HTR-8/SVneo (cell line): ENCODE measurements at places on chromosomes 7 and 10.

DNA sequence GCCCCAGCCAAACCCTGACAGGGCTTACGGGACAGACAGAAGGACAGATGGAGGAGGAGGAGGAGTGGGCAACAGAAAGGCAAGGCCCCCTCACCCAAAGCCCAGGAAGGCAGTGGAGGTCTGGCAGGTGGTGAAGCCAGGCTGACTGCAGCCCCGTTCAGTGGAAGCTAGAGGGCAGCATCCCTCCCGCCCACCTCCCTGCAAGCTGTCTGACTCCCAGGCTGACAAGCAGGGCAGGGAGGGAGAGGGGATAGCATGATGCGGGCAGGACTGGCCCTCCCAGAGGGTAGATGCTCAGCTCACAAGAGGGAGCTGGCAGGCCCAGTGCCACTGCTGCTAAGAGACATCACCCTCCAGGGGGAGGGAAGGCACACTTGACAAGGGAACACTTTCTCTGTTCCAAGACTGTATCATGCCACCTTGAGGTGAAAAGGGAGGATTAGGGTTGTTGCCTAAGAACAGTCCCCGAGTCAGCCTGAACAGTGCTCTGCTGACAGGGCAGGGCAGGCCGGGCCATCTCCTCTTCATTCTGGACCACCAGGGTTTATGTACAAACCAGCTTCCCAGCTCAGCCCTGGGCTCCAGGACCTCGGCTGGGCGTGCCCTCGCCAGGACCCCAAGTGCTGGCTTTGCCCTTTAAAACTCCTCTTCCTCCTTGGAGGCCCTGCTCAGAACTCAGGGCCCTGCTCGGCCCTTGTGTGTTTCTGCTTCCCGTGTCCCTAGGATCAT, 61.8 kb downstream of the RASGEF1A start:
- peak; percentile 73 for DNase-seq

GRCh38 chr10:48589266-48589665, 15.6 kb downstream of the ARHGAP22 start:
- DNase-seq: no peak

- no peak for DNase-seq
These were observed 25.2 kb downstream of the DNAJC1 start for GRCh38 chr10:21978191-21978862.

DNA sequence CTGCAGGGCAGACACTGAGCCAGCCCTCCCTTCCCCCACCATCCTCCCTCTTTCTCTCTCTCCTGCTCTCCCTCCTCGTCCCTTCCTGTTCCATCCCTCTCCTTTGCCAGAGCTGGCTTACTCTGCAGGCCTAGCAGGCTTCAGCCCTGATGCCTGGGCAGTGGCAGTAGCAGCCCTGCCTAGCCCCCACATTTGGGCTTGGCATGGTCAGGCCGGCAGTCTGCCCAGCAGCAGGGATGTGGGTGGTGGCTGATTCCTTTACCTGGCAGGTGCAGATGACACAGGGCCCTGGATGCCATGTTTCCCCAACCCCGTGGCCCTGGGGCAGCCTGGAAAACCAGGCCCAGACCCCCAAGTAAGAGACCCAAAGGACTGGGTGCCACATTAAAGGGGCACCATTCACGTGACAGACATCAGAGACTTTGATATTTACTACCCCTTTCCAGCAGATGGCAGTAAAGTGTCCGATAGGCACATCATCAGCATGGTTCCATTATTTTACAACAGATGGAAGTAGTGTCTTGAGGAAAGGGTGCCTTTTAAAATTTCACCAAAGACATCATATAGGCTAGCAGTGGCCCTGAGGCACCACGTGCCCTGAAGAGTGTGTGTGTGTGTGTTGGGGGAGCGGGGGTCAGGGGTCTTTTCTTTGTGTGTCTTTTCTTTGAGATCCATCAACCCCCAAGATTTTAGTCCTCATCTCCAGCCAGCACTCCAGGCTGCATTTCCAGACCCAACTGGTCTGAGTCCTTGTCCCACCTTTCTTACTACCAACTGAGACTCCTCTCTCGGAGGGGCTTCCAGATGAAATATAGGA, 5.9 kb downstream of the KCP start:
- DNase-seq: peak; percentile 71

DNA sequence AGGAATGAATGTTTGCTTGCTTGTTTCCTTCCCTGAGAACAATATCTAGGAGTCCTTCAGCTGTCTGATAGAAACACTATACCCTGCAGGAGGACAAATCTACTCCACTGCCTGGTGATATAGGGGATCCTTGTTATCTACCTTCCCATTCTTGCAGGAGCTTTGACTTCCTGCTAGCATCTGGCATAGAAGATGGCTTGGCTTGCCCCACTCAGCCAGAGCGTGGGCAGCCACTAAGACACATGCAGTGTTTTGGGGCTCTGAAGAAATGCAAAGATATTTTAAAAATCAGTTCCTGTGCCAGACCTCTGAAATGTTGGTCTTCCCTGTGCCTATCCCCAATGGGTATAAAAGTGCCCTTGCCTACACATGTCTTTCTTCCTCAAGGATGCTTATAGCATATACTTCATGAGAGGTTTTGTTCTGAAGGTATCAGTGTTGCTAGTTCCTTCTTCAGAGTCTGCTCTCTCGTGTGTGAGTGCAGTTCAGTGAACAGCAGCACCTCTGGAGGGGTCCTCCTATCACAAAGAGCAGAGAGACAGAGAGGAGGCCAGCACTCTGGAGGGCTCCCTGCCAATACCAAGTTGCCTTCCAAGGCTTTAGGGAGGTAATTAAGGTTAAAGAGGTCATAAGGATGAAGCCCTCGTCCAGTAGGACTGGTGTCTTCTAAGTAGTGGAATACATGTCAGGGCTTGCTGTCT, 149.1 kb upstream of the CALCR start:
- no peak for DNase-seq

GRCh38 chr7:149615690-149616270, 118.2 kb upstream of the ZNF746 start:
- no peak for DNase-seq

- no peak for DNase-seq
These were observed 31.3 kb downstream of the PIP4K2A start for GRCh38 chr10:22683140-22683389.

DNA sequence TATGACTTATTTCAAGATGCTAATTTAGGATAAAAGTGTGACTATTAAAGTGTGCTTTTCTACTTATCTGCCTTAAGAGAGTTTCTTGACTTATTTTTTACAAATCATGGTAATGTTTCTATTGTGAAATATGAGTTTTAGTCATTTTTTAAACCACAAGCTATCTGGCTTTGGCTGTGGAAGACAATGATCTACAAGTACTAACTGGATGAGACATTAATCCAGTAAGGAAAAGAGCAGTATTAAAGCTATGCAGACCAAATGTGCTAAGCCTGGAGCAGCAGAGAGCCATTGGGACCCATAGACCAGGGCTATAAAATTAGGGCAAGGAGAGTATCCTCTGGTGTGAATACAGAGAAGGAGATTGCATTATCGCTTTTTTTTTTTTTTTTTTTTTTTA, 92.4 kb downstream of the SEMA3A start:
- no peak for DNase-seq

DNA sequence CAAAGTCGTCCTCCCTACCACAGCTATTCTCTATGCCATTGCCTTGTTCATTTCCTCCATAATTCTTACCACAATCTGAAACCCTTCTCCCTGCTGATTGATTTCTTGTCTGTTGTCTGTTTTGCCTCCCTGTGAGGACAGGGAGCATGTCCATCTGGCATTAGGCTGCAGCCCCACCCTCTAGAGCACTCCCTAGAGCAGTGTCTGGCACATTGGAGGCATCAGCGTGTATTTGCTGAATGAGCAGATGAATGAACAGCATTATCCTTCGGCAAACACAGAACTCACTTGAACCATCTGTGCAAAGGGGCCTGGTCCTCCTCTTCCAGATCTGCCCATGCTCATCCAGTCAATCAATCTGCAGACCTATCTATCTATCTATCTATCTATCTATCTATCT, 5.1 kb upstream of the DMBT1 start:
- DNase-seq: no peak

DNA sequence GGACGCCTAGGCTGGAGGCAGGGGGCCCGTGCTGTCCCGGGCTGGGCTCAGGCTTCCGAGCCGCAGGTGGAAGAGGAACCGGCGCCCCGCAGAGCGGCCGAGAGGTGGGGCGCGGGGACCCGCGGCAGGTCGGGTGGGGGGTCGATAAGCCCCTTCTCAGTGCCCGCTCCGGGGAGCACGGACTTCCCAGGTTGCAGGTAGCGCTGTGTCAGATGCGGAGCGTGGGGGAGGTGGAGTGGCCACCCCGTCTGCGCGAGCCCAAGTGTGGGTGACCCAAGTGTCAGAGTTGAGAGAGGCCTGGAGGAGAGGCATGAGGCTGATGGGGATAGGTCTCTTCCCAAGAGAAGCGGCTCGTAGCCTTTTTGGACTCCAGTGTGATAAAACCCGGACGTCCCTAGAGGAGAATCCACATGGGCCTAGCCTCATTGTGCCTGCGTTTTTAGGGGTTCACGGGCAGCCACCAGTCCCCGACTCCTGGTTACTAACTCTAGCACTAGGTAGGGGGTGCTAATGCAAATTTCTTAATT, 580 bp downstream of the EEPD1 start:
- DNase-seq: no peak

- no peak for DNase-seq
These were observed 34.4 kb downstream of the COL13A1 start for GRCh38 chr10:69835875-69836730.

GRCh38 chr10:91162050-91162494, 58.4 kb upstream of the PCGF5 start:
- peak; percentile 42 for DNase-seq

DNA sequence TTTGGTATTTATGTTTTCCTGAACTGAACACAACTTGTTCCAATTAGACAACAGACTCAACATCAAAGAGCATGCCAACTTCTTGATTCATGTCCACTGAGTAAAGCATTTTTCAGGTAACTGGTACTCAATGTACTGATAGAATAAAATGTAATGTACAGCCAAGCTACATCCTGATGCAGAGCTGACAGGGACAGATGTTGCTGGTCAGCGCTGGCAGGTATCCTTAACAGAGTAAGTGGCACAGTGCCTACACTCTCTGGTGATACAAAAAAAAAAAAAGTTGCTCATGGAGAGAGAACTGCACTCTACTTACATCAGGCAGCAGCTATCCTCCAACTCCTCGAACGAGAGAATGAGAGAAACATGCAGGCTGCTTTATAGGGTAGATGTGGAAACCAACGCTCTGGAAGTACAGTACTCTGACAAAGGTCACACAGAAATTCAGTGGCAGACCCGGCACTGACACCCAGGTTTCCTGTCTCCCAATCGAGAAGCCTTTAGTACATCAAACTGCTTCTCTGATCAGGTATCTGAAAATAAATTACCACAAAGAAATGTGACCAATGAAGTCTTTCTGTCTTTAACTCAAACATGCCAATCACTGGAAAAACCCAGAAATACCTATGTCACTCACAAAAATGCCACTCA, 4.6 kb downstream of the ITGB1 start:
- no peak for DNase-seq
